Endothelial cell of umbilical vein (primary cell): ENCODE measurements at places on chromosomes 13 and 19.

DNA sequence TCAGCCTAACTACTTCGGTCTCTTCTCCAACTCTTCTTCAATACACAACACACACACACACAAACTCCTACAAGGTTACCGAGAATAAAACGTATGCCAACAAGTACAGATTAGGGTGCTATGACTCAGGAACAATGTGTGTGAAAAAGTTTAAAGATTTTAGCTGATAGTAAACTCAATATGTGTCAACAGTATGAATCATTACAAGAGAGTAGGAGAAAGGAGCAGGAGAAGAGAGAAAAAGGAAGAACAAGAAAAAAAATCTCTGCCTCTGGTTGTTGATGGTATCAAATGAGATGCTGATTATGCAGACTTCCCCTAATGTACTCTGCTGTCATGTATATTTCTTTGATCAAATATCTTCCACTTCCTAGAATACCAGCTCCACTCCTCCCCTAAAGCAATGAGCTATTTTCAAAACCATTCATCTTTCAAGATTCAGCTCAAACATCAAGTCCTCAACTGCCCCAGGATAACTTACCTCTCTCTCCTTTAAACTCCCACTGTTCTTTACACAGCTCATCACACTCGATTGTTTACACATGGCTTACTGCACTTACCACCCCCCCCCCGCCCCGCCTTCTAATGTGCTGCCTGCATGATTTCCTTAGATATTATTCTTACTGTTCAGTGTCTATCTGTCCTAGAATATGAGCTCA, 95.6 kb downstream of the FAM216B start:
- DNase-seq, result no peak

- DNase-seq, result no peak
These were observed 69.7 kb upstream of the C1QTNF9B start for GRCh38 chr13:23966691-23967615.

GRCh38 chr13:67238277-67238859, 8.2 kb upstream of the PCDH9 start:
- DNase-seq, result peak; percentile 48

DNA sequence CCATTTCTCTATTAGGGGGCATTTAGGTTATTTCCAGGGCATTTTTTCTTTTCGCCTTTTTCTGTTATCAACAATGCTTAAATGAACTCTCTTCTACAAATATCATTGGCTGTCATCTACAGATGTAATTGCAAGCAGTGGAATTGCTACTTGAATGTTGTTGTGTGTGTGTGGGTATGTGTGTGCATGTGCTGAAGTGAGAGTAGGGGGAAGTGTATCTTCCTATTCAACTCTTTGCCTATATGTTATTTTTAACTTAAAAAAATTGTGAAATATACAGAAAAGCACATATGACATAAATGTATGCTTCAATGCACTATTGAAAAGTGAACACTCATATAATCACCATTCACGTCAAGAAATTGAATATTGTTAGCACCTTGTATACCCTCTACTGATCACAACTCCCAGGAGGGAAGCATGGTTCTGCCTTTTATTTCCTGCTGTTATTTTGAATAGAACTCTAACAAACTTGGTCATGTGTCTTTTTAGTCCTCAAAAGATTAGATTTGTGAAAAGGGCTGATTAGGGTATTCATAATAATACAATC, 24.7 kb downstream of the WDFY2 start:
- DNase-seq, result no peak

- DNase-seq, result no peak
These were observed 26.4 kb upstream of the EIF3G start for GRCh38 chr19:10146142-10146541.

DNA sequence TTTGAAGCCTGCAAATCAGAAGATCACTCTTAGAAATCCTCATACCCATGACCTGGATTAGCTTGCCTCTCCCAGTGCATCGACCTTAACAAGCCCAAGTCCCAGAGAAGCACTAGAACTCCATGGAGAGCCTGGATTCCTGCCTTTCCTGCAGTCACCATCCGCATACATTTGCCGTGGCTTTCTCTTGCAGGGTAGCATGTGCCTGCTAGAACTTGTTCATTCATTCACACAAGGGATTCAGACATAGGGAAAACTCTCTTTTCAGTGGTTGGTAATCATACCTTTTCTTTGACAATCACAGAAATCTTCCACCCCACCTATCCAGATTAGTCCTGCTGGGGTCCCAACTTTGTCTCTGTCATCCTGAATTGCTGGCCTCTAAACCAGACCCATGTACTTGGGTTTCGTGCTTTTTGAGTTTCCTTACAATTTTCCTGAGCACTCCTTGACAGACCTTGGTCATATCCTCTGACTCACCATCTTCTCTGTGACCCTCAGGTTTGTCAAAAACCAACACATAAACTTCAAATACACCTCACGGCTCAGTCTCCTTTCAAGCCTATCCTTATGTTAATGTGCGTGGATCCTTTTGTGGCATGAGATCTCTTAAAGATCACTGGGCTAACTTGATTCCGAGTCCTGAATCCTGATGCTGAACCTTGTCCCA, 355.0 kb downstream of the MYO16 start:
- DNase-seq, result no peak

GRCh38 chr19:42204664-42205063, 12.8 kb downstream of the DEDD2 start:
- no peak for DNase-seq

GRCh38 chr19:33375156-33375836, 1.8 kb downstream of the CEBPG start:
- DNase-seq, result no peak

DNA sequence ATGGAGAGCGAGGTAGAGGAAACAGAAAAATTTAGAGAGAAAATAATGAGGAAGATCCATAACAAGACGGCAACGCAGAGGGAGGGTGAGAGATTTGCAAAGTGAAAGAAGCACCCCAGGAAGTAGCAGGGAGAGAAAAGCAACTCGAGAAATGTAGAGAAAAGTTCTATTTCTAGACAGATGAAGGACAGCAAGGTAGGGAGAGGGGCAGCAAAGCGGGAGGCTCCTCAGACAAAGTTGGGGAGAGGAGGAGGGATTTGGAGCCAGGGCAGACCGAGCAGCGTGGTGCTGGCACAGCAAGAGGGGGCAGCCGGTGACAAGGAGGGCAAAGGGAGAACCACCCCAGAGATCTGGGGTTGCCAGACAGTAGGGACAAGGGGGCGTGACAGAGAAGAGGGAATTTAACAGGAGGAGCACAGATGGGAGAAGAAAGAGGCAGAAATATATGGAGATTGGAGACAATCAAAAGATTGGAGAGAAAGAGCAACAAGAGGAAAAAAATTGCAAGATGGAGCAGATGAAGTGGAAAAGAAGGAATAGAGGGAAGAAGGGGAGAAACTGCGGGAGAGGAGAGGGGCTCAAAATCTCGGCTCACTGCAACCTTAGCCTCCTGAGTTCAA, 989 bp downstream of the ZNF766 start:
- no peak for DNase-seq

- no peak for DNase-seq
These were observed 23.9 kb upstream of the CEBPG start for GRCh38 chr19:33349319-33350289.

- no peak for DNase-seq
These were observed 31.7 kb downstream of the BRD4 start for GRCh38 chr19:15300533-15301197.

DNA sequence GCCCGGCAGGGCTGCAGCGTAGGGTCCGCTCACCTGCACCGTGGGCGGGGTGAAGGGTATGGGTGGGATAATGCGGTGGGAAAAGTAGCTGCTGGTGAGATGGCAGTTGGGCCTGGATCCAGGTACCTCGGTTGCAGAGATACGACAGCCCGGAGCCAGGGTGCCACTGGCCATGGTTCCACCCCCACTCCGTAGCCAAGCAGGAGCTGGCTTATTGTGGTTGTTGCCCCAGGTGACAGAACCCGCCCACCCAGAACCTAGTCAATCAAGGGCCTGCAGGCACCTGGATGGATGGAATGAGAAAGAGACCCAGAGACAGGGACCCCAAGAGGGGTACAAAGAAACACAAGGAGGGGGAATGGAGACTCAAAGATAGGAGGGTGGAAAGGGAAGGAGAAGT, 3.5 kb upstream of the LHB start:
- no peak for DNase-seq

DNA sequence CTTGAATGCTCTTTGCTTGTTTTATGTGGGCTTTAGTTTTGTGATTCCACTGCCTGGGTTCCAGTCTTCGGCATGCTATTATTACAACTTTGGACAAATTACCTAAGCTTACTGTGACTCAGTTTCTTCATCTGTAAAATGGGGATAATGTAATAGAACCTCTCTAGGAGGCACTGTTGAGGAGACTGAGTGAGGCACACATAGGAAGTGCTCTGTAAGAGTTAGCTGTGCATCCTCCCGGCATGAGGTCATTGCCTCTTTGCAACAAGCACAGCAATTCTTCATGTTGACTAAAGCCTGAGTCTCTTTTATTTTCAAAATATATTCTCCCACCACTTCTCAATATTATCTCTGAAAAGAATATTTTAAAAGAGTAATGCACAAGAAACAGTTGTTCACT, 227.4 kb downstream of the DLEU7 start:
- peak; percentile 21 for DNase-seq

GRCh38 chr13:29435125-29435911, 160.2 kb downstream of the SLC7A1 start:
- no peak for DNase-seq

GRCh38 chr13:21016487-21016886, 44.9 kb downstream of the LATS2 start:
- DNase-seq, result no peak

DNA sequence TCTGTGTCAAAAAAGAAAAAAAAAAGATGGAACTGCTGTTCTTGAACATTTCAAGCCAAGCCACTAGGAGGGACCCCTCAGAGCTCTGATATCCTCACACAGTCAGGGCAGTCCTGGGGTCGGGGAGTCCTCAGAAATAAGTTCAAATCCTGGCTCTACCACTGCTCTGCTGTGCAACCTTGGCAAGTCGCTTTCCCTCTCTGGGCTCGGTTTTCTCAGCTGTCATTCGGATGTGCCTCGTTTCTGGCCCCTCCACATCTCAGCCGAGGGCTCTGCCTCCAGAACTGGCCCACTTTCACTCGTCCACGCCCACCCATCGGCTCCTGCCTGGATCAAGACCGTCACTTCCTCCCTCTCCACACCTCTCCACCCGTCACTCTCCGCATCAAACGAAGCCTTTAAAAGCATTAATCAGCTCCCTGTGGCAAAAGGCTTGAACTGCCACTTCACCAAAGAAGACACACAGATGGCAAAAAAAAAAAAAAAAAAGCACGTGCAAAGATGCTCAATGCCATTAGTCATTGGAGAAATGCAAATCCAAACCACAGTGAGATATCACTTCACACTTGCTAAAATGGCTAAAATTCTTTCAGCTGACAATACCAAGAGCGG, 7.4 kb upstream of the ZNRF4 start:
- no peak for DNase-seq

DNA sequence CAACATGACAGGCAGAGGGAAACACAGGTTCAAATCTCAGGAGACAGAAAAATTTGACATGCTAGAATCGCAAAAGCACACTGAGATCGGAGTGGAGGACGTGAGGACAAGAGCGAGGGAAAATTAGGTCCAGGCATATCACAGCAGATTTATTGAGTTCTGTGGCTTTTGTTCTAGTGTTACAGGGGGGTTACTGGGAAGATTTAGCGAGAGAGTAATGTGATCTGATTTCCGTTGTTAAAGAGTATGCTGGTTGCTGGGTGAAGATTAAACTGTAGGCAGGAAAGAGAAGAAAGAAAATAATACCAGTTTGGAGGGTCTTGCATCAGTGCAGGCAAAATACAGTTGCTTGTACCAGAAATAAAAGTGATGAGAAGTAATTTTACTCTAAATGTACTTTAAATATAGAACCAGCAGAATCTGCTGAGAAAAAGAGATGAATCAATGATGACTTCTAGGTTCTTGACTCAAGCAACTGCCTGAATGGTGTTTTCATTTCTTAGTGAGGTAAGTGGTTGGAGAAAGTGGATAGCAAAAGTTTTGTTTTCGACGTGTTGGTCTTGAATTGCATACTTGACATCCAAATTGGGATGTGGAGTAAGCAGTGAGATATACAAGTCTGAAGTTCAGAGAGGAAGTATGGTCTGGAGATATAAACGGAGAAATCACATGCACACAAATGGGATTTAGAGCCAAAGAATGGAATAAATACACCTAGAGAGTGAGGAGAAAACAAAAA, 35.7 kb downstream of the UFM1 start:
- DNase-seq, result no peak

DNA sequence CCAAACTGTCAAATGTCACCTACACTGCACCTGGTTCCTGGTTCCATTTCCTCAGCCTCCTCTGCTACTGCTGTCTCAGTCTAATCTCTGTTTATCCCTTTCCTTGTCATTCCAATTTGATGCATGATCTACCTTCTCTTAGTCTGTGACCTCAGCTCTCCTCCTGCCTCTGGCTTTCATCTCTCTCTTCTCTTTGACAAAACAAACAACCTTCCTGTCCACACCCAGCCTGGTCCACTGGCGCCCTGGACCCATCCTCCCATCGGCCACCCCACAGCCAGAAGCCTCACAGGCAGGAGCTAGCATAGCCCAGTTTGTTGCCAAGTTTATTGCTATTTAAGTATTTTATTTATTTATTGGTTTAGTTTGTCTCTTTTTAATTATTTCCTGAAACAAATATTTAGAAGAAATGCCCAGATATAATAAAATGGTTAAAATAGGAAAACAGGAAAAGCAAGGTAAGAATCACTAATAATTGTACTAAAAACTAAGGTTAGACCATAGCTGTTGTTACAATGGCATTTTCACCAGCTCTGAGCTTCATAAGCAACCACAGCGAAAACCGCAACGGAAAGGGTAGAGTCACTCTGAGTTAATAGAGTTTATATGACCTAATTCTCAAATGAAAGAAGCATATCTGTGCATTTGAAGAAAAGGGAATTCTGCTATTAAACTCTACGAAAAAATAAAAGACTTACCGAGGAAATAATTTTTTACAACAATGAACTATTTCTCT, 68.6 kb downstream of the EFNB2 start:
- DNase-seq, result no peak

- no peak for DNase-seq
These were observed 63.9 kb downstream of the CEBPG start for GRCh38 chr19:33437393-33437820.

DNA sequence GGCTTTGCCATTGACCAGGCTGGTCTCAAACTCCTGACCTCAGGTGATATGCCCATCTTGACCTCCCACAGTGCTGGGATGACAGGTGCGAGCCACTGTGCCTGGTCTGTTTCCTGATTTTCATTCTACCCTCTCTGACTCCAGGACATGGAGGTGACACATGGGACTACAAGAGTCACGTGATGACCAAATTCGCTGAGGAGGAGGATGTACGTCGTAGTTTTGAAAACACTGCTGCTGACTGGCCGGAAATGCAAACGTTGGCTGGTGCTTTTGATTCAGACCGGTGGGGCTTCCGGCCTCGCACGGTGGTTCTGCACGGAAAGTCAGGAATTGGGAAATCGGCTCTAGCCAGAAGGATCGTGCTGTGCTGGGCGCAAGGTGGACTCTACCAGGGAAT, 40.2 kb downstream of the NLRP5 start:
- DNase-seq, result no peak

- no peak for DNase-seq
These were observed at the start of gene ARHGEF18 for GRCh38 chr19:7348587-7349230. Gene ARHGEF18, plus strand, starts transcription at chr19:7348937. Its CDS starts 13,954 bp downstream, at chr19:7362891.

GRCh38 chr13:43268632-43269031, 245.2 kb downstream of the DNAJC15 start:
- no peak for DNase-seq

- peak; percentile 15 for DNase-seq
These were observed 43.0 kb downstream of the IFT88 start for GRCh38 chr13:20610006-20610405.

- no peak for DNase-seq
These were observed 2.0 kb downstream of the RAB8A start for GRCh38 chr19:16113727-16114126.

- no peak for DNase-seq
These were observed 2.4 kb downstream of the SHANK1 start for GRCh38 chr19:50717026-50717723.

GRCh38 chr13:112341976-112342735, 34.0 kb upstream of the SPACA7 start:
- DNase-seq, result no peak
